ENCODE measurements at places on chromosomes 2 and 18.

GRCh38 chr18:73752546-73752945 is 395.1 kb downstream of the FBXO15 start:
- no peak for DNase-seq

- DNase-seq: no peak
These were observed 287.7 kb upstream of the GCFC2 start for GRCh38 chr2:75998451-75998850.

DNA sequence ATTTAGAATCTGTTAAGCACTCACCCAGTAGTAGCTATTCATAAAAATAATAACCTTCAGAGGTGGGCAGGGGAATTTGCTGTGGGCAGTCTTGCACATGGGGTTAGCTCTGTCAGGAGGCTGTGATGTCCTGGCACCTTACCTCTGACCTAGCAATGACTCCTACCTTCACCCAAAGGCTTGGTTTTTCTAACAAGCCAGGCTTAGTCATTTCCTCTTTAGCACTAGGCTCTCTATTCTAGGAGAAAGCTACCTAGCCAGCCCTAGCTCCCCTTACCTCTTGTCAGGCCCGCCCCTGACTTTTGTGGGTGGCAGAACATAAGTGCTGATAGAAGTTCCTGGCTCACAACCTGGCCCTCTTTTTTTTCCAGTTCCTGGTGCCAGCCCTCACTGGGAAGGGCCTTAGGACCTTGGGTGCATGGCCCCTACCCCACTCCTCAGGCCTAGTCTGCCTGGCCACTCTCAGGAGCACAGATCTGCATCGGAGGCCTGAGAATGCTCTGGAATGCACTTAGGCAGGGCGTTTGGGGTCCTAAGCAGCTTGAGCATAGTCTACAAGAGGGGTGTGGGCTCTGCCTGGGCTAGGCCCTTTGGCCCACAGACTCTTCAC is 17.7 kb downstream of the CPLX4 start:
- DNase-seq: no peak

DNA sequence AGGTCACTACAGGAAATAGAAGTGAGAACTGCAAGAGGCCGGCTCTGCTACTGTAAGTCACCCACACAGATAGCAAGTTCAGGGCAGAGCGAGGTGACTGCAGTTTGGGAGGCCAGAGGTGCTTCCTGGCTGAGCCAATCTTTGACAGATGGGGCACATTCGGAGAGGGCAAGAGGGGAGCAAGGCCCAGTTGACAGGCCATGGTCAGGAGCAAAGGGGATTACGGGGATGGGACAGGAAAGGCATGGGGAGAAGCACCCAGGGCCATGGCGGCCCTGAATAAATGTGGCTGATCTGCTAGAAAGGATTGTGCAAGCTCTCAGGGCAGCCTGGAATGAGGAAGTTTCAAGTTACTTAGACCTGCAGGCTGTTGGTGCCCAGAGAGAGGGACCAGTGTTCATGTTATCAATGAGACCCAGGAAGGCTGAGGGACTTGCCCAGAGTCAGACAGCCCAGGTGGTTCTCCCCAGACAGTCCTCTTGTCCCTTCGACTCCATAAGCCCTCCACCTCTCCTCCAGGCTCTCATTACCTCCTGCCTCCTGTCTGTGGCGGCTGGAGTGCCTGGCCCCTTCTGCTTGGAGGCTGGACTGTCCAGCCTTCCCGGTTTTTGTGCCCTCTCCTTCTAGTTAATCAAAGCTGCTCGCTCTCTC is 123.3 kb downstream of the CTIF start:
- DNase-seq: no peak

- no peak for DNase-seq
These were observed 45.7 kb upstream of the ALPP start for GRCh38 chr2:232332940-232333259.

GRCh38 chr2:126644630-126645191 is 11.2 kb upstream of the GYPC start:
- DNase-seq: no peak

DNA sequence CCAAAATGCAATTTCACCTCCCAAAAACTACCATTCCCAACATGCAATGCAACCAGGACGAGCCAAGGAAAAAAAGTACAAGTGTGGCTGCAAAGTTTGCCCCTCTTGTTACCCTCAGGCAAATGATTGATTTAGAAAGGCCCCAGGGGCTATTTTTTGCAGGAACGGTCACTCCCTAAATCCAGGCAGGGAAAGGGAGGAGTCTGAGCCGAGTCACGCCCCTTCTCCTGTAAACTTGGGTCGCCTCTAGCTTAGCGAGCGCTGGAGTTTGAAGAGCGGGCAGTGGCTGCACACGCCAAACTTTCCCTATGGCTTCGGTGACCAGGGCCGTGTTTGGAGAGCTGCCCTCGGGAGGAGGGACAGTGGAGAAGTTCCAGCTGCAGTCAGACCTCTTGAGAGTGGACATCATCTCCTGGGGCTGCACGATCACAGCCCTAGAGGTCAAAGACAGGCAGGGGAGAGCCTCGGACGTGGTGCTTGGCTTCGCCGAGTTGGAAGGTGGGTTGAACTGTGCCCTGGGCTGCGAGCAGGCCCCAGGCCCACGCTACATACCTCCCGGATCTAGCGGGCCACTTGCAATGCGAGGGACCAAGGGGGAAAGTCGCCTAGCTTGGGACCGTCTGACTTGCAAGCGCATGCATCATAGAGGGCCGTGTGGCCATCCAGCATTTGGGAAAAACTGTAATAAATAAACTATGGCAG is at the start of gene GALM:
Gene GALM, plus strand, starts transcription at position 261 of the 702 bp plus-strand sequence. Its CDS starts 48 bp downstream, at position 309.
- DNase-seq: peak; percentile 24

GRCh38 chr2:162092658-162093556 is 18.9 kb upstream of the DPP4 start:
- DNase-seq: no peak

- DNase-seq: no peak
These were observed 1.2 kb downstream of the MAL start for GRCh38 chr2:95026471-95027368.

DNA sequence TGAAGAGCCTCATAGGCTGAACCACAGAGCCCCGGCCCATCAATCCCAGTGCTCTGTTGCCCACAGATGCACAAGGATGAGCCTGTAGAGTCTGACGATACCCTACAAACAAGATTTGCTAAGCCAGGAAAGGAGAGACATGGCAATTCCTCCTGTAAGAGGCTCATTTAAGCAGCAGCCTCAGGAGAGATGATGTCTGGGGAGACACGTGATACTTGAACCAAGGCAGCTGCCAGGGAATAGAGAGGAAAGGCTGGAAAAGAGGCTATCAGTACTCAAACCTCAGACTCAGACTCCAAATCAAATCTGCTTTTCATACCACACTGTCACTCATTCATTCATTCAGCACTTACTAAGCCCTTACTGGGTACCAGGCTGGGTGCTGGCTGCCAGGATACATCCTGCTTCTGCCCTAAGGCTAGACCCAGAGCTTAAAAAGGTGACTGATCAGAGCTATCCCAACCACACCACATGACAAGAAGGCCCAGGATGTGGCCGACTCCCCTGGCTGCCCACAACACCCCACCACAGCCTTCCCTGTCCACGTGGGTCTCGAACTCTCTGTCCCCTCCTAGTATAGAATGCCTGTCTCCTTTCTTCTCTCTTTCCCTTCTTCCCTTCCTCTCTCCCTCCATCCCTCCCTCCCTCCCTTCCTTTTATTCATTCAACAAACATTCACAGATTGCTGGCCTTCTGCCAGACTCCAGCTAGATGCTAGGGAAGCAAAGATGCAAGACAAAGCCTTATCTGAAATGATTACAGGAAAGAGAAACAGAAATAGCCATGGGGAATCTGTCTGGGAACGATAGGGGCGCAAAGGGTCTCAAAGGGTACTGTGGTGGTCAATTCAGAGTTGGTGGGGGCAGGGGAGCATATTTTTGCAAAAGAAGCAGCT is 23.4 kb upstream of the KCNK3 start:
- DNase-seq: no peak

DNA sequence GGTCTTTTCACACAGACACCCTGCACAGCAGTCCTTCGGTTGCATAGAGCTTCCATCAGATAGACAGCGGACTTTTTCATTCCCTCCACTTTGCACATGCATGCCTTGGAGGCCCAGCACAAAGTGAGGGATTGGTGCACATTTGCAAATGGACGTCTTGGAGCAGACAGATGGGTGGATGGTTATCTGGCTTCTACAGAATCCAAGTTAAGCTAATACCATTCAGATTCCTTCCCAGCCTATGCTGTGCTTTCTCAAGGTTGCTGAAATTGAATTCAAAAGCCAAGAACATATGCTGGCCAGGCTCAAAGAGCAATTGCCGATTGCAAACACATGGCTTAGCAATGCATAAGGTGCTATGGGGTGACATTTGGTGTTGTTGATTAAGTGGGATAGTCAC is 186.4 kb downstream of the VAPA start:
- no peak for DNase-seq

DNA sequence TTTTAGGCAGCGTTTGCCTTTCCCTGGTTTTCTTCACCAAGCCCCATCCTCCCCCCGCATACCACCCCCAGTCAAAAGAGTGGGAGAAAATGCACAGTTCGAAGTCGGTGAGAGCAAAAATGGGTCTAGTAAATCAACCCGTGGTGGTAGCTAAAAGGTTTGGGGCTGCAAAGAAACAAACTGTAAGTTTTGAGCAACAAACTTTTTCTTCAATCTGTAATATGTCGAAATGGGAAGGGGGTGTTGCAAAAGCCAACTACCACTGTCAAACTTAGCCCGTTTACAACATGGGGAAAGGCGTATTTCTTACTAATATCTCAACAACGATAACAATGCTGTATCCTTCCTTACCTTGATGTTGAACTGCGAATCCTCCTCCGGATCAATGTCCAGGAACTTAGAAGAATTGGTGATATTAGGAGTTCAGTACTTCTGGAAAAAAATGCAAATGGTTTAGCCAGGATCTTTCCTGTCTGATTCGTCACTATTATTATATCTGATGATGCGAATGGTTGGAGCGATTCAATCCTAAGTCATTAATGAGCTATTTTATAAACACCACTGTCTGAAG is 2.4 kb upstream of the SATB2 start:
- no peak for DNase-seq

GRCh38 chr18:8744656-8745055 is 39.3 kb downstream of the MTCL1 start:
- peak; percentile 30 for DNase-seq

DNA sequence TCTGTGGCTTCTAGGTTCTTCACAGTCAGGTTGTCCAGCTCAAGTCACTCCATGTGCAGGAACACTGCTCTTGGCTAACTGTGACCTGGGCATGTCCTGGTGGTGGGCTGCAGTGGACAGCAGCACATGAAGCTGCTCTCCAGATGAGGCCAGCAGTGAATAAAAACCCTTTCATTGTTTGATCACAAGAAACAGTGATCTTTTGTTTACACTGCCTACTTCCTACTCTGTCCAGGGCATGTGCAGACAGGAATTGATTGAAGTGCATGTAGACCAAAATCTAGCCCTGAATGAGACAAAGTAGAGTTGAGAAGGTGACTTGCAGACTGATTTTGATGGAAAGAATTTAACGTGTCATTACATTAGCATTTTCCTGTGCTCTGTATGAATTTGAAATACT is 34.9 kb downstream of the BCL2L11 start:
- no peak for DNase-seq

DNA sequence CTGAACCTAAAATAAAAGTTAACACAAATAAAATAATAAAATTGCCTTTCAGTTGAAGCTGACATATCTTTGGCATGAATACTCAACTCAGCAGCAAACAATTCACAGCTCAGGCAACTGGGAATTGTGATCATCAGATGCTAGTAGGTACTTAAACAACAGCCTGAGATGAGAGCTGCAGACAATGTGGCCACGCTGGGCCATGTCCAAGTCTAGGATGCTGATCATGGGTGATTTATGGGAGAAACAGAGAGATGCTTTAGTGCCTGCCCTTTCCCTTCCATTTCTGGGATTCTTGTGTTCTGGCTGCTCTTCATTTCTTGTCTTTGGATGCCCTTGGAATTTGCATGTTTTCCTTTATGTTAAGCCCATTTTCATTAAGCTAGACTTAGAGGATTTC is 212.4 kb upstream of the CWC22 start:
- no peak for DNase-seq

- DNase-seq: no peak
These were observed 314.8 kb downstream of the LRRTM4 start for GRCh38 chr2:77207331-77207730.

DNA sequence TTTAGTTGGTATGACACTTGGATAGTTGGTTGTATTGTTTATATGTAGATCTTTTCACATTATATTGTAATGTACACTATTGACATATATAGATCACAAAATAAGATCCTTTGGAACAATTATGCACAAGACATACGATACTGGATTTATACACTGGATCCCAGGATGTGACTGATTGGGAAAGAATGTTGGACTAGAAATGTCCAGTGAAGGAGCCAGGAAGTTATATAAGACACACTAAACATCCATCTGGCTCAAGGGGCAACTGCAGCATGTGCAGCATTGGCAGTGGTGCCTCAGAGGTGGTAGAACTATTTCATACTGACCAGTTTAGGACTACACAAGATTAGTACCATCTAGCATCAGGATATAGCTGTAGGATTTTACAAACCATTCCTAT is 104.9 kb downstream of the TRABD2A start:
- no peak for DNase-seq

DNA sequence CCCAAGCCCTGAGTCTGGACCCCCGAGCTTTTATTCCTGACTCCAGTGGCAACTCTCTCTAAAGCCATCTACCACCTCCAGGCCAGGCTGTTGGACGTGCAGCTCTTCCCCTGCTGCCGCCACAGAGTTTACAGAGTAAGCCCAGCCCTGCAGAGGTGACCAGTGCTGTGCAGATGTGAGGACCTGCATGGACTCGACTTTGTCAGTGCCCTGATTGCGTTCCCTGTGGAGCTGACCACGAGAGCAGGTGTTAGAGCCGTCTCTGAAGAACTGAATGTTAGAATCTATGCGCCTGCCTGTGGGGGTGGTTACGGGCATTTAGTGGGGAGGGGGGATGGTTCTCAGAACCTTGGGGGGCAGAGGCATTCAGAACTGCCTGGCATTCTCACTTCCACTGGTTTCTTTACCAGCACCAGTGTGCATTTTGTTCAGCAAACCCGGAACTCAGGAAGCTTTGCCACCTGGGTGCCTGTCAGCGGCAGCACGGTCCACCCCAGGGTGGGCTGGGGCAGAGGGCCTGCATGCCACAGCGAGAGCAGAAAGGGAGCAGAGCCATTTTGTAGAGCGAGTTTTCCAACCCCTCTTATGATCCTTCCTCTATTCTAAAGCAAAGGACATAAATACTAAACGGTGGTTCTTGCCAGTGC is 137.9 kb downstream of the KLHL29 start:
- no peak for DNase-seq

DNA sequence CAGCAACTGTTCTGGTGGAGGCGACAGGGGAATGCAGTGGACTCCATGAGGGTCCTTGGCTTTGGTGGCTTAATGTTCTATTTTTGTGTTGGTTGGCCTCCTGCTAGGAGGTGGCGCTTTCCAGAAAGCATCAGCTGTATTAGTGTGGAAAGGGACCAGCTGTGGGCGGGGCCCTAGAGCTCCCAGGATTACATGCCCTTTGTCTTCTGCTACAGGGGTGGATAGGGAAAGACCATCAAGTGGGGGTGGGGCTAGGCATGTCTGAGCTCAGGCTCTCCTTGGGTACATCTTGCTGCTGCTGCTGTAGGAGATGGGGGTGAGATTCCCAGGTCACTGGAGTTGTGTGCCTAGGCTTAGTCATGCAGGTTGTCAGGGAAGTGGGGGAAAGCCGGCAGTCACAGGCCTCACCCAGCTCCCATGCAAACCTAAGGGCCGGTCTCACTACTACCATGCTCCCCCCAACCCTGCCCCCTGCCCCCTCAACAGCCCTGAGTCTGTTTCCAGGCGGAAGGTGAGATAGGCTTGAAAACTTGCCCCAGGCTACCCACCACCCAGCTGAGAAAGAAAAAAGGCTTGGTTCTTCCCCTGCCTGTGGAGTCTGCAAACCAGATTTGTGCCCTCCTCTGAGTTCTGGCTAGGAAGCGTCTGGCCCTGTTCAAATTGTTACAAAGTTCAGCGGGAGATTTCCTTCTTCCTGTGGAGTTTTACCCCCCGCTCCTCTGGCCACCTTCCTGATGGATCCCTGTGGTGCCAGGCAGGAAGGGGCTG is 141.3 kb upstream of the LYPD1 start:
- no peak for DNase-seq

Measured in activated gamma-delta T cell treated with anti-CD3 and anti-CD28 coated beads, Interleukin-2, amount 50 U/mL, for 16 hours (primary cell).